ENCODE measurements at places on chromosomes 6 and 20.

DNA sequence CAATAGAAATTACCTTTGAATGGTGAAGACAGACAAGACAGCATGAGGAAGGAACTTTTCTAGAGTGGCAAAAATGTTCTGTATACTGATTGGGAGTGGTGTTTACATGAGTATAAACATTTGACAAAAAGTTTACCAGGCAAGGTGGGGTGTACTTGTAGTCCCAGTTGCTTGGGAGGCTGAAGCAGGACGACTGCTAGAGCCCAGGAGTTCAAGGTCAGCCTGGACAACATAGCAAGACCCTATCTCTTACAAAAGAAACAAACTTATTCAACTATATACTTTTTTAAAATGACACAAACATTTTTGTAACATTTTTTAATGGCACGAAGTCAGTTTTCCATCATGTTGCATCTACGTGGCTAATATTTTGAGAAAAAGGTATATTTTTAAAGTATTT, 40.5 kb downstream of the ZHX3 start:
- no peak for DNase-seq

- DNase-seq = no peak
Measured at GRCh38 chr6:31737315-31737990, 1.1 kb upstream of the CLIC1 start.

GRCh38 chr20:32819992-32820697, 391 bp downstream of the MAPRE1 start:
- peak; percentile 84 for DNase-seq

DNA sequence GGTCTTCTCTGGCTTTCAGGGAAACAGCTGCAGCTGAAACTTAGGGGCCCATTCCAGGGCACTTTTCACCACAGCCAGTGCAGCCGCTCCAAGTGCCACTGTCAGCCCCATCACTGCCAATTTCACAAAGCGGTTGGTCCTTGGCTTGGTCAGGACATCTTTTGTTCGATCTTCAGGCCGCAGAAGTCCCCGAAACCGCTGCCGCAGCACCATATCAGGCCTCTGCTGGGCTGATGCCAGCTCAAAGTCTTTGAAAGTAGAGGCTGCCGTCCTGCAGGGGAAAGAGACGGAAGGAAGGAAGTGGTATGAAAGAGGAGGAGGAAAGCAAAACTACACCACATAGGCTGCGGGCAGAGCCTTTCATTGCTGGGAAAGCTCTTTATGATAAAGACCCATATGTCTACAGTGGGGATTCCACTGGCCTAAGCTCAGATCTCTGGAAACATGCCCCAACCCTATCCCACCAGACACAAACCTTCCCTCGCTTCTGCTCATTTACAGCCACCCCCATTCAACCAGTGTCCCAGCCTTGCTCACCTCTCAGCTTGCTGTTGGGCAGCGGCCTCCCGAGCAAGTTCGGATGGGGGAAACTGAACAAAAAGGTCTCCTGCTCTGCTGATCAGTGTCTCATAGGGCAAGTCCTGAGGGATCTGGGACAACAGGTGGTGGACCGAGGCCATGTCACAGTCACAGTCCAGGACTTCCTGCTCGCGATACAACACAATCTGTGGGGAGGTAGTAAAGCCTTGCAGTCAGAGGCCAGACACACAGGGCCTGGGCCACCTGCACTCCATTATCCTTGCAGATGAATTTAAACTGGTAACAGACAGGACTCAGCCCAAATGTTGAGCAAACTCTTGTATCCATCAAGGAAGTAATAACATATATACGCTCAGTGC, 23.5 kb downstream of the TBC1D20 start:
- no peak for DNase-seq

DNA sequence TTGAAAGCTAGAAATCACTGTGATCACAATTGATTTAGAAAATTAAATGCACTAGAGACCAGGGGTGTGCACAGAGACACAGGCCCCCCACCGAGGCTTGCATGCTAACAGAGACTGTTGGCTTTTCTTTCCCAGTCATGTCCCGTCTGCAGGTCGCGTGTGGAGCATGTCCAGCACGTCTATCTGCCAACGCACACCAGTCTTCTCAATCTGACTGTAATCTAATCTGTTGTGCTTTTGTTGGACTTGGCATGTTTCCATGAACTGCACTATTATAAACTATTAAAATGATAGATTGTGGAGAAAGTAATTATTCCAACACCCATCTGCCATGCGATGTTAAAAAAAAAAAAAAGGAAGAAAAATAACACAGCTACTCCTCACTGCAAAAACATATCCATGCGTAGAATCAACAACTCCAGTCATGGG, 17.7 kb downstream of the MYLIP start:
- DNase-seq = no peak

GRCh38 chr6:142207265-142207877, 60.3 kb downstream of the VTA1 start:
- DNase-seq = no peak

- no peak for DNase-seq
Measured at GRCh38 chr6:169075211-169075914, 178.3 kb downstream of the THBS2 start.

- no peak for DNase-seq
Measured at GRCh38 chr20:2889797-2890196, 16.5 kb downstream of the PTPRA start.

GRCh38 chr6:44575644-44576043, 188.1 kb downstream of the CDC5L start:
- DNase-seq = no peak

DNA sequence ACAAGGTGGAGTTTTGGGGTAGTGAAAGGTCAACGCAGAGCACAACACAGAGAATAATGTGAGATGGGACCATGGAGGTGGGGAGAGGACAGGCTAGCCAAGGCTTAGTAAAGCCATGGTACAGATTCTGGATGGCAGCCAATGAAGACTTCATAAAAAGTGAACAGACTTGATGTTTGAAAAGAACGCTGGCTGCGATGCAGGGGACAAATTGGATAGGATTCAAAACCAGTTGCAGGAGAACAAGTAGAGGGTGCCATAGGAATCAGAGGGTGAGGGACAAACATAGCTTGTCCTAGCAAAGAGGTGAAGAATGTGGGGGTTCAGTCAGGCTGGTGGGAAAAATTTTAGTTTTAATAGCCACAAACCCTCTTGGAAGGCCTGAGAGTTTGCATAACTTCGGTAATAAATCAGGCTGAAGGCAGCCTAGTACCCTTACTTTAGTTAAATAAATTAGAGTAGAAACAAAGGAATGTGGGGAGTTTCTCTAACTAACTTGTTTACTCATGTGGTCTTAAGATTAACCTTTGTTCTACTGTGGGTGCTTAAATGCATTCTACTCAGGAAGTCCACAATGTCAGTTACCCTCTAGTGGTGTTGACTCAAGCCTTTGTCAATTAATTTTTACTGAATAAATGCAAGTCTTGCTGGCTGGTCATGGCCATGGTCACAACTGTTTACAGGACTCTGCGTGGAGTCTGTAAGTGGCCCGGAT, 216.4 kb downstream of the C6orf118 start:
- no peak for DNase-seq

- no peak for DNase-seq
Measured at GRCh38 chr6:68635412-68635705, 277 bp downstream of the ADGRB3 start.

- no peak for DNase-seq
Measured at GRCh38 chr20:35903843-35904242, 50.5 kb downstream of the SCAND1 start.

DNA sequence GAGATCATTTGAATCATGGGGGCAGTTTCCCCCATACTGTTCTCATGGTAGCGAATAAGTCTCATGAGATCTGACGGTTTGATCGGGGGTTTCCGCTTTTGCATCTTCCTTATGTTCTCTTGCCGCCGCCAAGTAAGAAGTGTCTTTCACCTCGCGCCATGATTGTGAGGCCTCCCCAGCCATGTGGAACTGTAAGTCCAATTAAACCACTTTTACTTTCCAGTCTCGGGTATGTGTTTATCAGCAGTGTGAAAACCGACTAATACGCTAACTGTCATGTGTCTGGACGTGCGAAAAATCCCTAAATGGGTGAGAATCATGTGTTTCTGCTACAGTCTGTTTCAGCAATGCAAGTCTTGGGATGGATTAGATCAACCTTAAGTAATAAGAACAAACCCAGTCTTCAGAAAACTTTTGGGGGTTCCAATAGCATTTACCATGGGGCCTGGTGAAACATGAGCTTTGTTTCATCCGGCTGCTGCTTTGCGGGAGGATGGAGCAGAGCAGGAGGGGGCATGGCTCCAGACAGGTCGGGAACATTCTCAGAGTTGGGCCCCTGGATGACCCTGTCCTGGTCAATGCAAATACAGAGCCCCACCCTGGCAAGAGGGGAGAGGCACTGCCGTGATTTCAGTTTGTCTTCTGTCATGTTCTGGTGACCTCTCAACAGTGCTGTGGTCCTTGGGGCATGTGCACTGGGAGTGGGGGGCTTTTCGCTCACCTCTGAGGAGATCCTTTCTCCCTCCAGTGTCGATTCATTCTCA, 41.5 kb downstream of the CTCFL start:
- no peak for DNase-seq

DNA sequence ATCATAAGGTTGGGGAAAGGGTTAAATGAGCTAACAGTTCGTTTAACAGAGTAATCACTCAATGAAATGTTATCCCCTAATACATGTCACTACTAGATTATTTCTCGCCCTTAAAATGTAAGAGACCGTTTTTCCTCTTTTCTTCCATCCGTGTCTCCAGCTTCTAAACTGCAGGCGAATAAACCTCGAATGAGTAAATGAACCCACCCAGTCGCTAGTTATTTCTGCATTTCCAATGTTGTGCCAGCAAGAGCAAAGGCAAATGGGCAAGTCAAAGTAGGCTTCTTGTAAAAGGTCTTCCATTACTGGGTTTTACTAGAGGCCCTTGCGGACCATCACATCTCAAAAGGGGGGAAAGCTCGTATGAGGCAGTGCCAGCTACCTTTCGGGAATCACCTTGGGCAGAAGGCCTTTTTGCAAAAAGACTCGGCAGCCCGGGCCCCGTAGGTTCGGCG, 400 bp upstream of the SMAP1 start:
- no peak for DNase-seq

DNA sequence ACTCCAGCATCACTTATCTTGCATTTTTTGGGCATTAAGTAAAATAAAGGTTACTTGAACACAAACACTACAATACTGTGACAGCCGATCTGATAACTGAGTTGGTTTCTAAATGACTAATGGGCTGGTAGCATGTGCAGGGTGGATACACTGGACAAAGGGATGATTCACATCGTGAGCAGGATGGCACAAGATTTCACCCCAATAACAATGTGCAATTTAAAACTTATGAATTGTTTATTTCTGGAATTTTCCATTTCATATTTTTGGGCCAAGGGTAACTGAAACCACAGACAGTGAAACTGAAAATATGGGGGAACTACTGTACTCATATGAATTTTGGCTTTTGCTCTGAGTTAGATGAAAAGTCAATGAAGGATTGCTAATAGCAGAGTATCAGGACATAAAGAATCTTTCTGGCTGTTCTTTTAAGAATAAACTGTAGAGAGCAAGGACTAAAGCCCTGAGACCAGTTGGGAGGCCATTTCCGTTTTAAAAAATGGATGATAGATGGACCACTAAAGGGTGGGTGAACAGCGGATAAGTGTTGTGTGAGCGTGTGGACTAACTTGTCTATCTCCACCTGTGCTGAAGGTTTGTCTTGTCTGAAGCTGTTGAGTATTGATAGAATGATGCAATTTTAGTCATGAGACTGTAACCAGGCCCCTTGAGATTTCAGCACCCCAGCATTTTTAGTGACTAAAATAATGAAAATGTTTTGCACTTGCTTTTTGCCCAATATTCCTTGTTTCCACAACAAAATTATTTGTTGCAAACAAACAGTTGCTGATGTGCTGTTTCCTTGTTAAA, 8.2 kb downstream of the SPINT3 start:
- no peak for DNase-seq

GRCh38 chr6:154942770-154943169, 52.3 kb upstream of the TIAM2 start:
- DNase-seq = no peak

GRCh38 chr6:12440981-12441380, 150.8 kb downstream of the EDN1 start:
- no peak for DNase-seq

- DNase-seq = no peak
Measured at GRCh38 chr6:136803608-136804007, 11.3 kb upstream of the MAP3K5 start.

DNA sequence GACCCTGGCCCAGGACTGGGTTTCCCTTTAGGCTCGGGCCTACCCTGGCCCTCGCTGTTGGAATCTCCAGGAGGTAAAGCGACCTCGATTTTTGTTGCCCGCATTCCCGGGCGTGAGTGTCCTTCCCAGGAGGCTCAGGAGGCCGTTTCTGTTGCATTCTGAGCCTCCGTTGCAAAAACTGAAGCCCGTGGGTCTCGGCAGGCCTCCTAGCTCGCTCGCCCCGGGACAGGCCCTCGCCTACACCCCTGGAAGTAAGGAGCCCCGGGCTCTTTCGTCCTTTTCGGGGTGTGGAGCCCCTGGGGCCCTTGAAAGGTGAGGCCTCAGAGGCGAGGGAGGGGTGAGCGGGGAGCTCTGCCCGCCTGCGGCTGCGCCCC, 2.3 kb downstream of the NR2E1 start:
- no peak for DNase-seq

- no peak for DNase-seq
Measured at GRCh38 chr6:120951258-120951657, 383.0 kb downstream of the TBC1D32 start.

DNA sequence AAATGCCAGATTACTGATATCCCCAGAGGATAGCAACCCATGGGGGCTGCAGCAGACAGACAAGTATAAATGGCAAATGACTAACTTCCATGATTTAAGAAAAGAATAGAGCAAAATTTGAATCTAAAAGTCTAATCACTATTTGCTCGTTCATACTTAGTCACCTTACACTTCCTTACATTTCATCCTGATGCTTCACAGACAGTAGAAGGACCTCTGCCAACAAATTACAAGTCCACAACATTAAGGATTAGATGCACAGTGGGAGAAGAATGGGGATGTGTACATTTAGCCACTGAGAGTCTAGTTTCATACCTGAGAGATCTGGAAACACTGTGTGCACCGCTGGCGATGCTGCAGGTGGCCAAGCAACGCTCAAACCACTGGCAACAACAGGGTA, 72.4 kb downstream of the FYN start:
- DNase-seq = no peak

DNA sequence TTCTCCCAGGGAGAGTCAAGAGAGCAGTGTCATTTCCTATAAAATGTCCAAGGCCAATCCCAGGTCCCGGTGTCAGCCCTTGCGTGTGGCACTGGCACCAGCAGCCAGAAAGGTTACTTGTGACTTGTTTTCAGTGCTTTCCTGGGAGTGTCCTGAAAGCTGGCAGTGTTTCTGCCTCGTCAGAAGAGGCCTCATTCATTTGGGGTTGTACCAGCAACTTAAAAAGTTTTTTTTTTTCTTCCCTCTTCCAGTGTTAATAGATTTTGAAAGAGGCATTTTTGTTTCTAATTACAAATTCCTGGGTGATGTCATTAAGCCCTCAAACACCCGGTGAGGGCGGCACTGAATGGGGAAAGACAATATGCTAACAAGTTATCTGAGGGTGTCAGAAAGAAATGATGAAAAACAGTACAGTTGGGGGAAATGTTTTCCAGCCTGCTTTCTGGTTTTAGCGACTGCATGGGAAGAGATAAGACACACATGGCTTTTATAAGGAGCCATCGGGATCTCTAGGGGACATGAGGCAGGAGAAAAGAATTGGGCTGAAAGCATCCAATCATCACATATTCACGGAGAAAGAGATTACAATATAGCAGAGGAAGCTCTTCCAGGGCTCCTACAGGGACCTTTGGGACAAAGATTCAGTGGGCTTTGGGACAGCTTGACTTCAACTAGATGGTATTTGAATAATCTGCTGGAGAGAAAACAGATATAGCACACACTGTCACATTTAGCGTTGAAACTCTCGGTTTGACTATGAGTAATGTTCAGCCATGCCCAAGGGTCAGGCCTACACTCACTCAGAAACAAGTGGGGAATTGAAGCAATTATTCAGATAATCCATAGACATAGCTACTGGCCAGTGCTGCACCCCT, 153.0 kb downstream of the BCAS1 start:
- no peak for DNase-seq

All from activated CD4-positive, CD25-positive, alpha-beta regulatory T cell (primary cell).